ENCODE measurements at places on chromosomes 12 and 14.
A peak's percentile ranks its signal among the peaks of the same experiment; 100 is the strongest.

DNA sequence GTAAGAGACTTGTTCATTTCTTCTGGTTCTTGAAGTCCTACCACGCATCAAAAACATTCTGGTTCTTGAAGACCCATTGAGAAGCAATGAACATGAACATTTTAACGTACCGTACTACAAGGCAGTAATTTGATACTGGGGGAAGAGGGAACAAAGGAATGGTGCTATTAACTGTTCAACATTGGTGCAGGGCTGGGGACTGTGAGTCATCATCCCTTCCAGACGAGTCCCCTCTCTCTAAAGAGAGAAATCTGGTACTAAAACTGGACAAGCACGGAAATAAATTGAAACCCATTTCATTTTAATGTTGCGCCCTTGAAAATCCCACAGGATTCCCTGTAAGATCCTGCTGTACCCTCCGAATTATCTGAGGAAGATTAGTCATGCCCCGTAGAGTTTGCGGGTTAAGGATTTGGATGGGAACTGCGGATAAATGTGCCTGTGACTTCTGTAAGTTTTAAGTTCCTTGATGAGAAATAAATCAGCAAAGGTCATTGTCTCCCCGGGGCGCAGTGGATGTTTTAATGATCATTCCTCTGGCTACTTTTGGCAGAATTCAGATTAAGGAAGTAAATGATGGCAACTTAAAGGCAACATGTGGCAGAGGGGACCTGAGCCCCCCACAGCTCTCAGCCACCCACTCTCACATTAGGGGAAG is 78.6 kb downstream of the KCNK13 start:
- DNase-seq = no peak

- no peak for DNase-seq
Observed at GRCh38 chr14:23102801-23103200, 2.0 kb downstream of the CIROP start.

DNA sequence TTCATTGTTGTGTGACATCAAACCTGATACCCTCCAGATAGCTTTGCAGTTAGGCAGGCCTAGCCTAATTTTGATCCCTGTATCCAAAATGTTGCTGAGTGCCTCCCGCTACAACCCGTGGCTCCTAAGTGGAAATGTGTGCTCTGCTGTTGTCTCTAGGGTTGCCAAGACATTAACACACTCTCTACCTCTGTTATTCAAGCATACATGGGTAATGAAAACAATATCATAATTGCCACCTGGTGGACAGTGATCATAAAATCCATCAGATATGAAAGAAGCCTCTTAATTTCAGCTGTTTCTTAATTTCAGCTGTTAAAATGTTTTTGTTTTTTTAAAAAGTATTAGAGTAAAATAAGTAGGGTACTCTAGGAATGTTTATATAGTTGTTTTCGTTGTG is 93.5 kb downstream of the PLEKHA5 start:
- DNase-seq = peak; percentile 62

- peak; percentile 69 for DNase-seq
Observed at GRCh38 chr14:60721326-60722106, 2.6 kb downstream of the SIX4 start.

GRCh38 chr14:36478782-36479181 is 41.2 kb downstream of the NKX2-1 start:
- DNase-seq = no peak

DNA sequence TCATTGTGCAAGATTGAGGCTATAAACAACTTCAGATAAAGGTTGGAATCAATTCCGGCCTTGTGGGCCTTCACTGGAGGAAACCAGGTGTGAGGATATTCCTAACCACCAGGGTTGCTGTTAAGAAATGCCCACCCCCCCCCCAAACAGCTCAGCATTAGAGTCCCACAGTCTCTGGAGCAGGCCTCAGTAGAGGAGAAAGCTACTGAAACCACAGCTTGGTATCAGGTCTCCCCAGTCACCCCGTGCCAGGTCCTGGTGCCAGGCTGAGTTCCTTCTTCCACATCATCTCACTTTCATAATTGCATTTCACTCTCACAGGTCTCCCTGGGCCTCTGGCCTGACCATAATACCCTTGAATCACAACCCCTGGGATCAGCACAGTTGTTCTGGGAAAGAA is 12.5 kb downstream of the GALNT6 start:
- DNase-seq = no peak

GRCh38 chr14:50795142-50795541 is 35.8 kb downstream of the NIN start:
- no peak for DNase-seq

DNA sequence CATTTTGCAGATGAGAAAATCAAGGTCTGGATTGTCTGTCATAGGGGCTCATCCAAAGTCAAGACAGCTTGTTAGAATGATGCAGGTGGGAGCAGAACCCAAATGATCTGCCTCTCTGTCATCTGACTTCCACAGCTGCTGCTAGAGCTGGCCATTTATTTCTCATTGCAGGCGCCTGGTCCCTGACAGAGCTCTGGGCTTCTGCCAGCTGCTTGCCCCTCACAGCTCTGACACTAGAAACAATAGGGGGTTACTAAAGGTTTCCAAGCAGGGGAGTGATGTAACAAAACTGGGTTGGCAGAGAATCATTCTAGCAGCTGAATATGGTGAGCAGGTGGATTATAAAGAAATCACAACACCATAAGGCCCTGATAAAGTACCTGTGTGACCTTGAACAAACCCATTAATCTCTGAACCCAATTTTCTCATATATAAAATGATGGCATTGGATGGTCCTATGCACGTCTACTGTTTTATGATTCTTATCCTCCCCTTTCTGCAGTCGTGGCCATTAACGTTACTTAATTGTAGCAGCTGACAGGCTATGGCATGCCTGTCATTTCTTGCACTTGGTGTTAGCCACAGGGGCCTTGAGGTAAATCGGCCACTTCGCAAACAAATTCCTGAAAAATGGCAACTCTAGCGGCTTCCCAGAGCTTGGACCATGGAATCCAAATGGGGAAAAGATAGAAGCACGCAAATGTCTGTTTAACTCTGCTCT is 134.6 kb downstream of the RMST start:
- DNase-seq = no peak

DNA sequence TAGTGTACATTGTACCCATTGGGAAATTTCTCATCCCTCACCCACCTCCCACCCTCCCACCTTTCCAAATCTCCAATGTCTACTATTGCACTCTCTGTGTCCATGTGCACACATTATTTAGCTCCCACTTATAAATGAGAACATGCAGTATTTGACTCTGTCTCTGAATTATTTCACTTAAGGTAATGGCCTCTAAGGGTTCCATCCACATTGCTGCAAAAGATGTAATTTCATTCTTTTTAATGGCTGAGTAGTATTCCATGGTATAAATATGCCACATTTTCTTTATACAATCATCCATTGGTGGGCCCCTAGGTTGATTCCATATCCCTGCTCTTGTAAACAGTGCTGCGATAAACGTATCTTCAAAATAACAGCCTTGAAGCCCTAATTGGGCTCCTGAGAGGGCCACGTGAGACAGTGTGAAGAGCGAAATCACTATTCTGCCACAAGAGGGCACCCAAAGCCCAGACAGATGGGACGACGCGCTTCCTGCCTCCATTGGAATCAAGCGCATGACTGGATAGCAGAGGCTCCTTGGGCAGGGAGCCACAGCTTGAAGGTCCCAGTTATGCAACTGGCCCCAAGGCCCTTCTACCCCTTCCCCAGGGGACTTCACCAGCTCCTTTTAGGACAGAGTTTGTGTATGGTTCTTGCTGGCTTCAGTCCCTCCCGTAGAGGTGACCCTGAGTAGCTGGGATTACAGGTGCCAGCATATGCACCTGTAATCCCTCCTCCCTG is 21.3 kb upstream of the CD27 start:
- peak; percentile 79 for DNase-seq

- DNase-seq = no peak
Observed at GRCh38 chr14:92397150-92397952, 74.4 kb downstream of the SLC24A4 start.

DNA sequence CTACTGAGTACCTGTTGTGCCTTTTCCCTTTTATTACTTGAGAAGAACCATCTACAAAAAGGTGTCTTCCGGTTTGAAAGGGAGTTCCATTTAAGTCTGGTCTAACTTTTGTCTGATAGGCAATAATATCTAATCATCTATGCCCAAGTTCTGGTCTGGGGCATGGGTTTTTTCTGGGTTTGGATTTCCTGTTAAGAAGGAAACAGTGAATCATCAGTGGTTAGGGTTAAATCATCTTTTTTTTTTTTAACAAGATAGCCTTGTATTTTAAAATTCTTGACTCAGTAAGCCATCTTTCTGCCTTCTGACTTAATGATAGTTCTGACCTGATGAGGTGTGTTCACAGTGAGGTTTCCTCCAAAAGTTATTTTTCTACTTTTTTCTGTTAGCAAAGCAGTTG is 29.3 kb upstream of the CPNE8 start:
- DNase-seq = no peak

- no peak for DNase-seq
Observed at GRCh38 chr14:76834241-76834661, 8.0 kb downstream of the LRRC74A start.

- DNase-seq = no peak
Observed at GRCh38 chr12:48447755-48448154, 24.6 kb upstream of the ANP32D start.

Measured in NCI-H2029 treated with DMSO at 0.1 percent for 48 hours (cell line).